Esophagus muscularis mucosa (tissue), 4 donors: ENCODE measurements at places on chromosomes 11 and 22. TPM values are rescaled to one million over a fixed set of nuclear protein-coding genes. Genes with fewer than 3 reads are reported as not detected.

DNA sequence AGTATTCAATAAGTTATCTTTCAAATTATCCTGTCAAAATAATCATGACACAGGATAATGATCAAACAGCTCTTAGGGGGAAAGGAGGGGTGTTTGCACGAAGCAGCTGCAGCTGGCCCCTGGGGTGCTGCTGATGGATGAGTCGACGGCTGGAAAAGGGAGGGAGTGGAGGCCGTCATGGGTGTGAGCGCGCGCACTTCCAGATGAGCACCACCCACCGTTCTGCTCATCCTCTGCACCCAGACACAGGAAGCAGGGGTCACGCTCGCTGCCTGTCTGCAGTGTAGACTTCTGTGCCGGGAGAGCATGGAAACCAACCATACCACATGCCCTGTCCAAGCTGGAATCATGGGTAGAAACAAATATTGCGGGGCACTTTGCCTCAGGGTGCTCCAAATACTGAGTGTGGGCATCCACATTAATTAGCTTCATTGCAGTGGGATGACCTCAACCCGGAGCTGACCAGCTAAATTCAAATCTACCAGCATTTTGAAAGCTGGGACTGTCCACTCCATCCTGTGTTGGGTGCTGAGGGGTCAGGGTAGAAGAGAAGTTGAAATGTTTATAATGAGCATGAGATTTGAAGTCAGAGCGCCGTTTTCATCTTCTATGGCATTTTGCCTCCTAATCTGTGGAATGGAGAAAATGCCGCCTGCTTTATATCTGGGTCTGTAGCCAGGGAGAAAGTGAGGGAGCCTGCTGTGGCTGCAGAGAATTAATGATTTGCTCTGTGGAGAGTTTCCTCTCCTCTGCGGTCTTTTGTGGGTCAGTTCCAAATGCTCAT, 802.4 kb downstream of the TBC1D22A start:
- peak; percentile 90 for DNase-seq

- DNase-seq: no peak
These were observed 67.1 kb downstream of the KIAA1671 start for GRCh38 chr22:25019427-25020184.

GRCh38 chr22:47613606-47614350, 851.3 kb downstream of the TBC1D22A start:
- no peak for DNase-seq

TMPRSS4 gene
- total RNA-seq: 0.26 TPM

- DNase-seq: no peak
These were observed 36.0 kb downstream of the PRCP start for GRCh38 chr11:82864268-82864667.

DNA sequence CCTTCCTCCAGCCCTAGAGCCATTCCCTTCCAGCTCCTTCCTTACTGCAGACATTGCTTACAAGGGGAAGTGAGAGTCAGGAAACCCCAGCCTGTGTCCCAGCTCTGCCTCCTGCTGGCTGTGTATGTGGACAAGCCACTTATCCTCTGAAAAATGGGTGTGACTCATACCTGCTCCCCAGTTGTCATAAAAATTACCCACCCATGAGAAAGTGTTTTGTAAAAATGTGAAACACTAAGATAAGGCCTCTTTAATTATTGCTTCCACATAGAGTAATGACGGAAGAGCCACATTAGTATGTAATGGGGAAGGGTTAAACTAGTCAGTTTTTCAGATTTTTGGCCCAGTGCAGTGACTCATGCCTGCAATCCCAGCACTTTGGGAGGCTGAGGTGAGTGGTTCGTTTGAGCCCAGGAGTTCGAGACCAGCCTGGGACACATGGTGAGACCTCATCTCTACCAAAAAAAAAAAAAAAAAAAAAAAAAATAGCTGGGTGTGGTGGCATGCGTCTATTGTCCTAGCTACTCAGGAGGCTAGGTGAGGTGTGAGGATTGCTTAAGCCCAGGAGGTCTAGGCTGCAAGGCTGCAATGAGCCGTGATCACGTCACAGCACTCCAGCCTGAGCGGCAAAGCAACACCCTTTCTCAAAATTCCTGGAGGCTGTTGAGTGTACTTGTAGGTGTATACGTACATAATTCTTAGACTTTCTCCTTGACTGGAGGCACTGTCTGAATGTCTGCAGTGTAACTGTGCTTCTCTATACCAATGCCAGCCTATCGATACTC, 84.9 kb downstream of the CTTN start:
- no peak for DNase-seq

GRCh38 chr11:42625757-42626665, 685.8 kb upstream of the API5 start:
- no peak for DNase-seq

GRCh38 chr11:74504100-74504691, 10.7 kb upstream of the LIPT2 start:
- no peak for DNase-seq

DNA sequence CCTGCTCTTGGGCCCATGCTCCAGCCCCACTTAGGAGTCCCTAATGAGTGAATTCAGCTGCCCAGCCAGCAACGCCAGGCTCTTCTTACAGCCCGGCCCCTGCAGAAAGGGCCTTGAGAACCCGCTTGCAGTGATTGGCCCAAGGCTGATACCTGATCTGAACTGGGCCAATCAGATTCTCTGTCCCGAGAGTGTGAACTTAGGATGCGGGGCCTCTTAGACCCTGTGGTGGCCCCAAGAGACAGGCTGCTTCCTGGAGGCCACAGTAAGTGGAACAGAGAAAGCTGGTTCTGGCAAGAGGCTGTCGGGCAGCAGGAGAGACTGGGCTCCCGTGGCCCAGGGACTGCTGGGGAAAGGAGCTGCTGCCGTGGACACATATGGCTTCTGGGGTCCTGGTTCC, 11.5 kb downstream of the VSTM5 start:
- DNase-seq: no peak

- DNase-seq: no peak
These were observed 42.1 kb upstream of the TPBGL start for GRCh38 chr11:75198278-75198973.

CABP4 gene
- 0.52 TPM for total RNA-seq

- DNase-seq: no peak
These were observed 530 bp downstream of the BBS1 start for GRCh38 chr11:66510990-66511339.

DNA sequence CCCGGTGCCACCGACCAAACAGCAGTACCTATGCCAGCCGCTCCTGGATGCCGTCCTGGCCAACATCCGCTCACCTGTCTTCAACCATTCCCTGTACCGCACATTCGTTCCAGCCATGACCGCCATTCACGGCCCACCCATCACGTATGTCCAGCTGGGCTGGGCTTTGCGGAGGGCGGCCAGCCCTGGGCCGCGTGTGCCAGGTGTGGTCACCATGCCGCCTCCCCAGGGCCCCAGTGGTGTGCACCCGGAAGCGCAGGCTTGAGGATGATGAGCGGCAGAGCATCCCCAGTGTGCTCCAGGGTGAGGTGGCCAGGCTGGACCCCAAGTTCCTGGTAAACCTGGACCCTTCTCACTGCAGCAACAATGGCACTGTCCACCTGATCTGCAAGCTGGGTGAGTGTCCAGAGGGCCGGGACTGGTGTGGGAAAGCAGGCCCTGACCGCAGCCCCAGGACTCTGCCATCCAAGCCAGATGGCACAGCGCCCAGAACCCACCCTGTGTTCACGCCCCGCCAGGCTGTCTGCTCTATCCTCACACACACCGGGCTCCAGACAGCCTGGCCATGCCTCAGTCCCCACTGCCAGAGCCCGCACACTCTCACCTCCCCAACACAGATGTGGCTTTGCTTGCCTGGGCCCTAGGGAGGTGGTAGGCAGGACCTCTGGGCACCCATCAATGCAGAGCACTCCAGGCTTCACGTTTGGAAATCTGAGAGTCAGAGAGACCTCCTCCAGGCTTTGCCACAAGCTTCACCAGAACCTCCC, 77.6 kb downstream of the MED15 start:
- no peak for DNase-seq

UBQLN3 gene
- not detected for total RNA-seq

GRCh38 chr11:117191680-117192400, 7.3 kb upstream of the TAGLN start:
- no peak for DNase-seq

DNA sequence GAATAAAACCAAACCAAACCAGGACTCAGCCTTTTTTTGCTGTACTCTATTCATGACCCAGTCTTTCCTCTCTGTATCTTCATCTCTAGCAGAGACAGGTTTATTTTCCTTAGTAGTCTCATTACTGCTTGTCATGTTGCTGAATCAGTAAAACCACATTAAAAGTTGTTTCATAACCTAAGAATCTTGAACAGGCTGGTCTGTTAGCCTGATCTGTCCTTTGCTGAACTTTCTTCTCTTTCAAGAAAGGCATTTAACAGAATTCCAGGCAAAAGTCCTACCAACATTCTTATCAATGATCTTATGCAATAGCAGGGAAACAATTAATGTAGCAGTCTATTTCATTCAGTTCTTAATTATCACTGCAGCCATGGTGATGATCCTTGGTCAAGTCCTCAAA, 197.7 kb downstream of the CASP12 start:
- DNase-seq: no peak

DNA sequence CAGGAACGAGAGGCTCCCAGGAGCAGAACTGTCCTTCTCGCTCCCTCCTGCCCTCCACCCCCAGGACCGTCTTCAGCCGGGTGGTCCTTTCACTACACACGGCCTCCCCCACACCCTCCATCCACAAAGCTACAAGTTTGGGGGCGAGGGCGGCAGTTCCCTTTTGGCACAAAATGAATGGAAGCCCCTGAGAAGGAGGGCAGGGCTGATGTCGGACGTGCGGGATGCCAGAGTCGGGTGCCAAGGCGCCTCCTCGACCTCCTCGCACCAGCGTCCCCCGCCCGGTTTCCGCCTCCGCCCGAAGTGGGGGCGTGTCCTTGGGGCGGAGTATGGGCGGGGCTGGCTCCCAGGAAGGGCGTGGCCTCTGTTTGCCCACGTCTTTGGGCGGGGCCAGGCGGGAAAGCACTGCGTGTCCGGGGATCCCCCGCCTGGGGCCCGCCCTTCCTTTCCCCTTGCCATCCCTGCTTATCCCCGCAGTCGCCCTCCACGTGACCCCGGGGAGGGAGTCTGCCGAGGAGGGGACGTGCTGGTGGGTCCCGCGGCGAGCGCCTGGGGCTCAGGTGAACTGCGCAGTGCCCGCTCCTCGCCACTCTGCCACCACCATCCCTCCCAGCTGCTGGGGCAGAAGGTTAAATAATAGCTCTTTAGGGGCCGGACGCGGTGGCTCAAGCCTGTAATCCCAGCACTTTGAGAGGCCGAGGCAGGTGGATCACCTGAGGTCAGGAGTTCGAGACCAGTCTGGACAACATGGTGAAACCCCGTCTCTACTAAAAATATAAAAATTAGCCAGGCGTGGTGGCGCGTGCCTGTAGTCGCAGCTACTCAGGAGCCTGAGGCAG, 937 bp upstream of the EFEMP2 start:
- peak; percentile 98 for DNase-seq

- no peak for DNase-seq
These were observed 12.1 kb downstream of the SPATA19 start for GRCh38 chr11:133832991-133833897.

GRCh38 chr11:116071241-116071640, 567.0 kb upstream of the CADM1 start:
- no peak for DNase-seq

DNA sequence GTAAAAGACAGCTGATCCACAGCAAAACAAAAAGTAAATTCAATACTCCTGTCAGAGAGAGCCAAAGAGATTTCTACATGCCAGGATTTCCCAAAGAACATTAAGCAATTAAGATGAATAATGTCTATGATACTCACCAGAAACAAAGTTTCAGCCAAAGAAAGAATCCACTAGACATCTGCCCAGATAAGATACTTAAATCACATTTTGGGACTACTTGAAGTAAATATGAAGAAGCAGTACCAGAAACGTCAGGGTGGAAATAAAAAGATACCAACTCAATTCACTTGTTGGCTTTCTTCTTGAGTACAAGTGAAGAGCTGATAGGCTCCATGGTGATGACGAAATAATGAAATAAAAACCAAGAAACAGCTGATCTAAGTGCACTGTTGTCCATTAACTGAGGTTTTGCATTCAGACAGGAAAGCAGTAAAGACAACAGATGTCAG, 31.6 kb upstream of the ARHGAP32 start:
- DNase-seq: no peak

- no peak for DNase-seq
These were observed 36.0 kb downstream of the FAM83F start for GRCh38 chr22:40030758-40031095.

OR52I1 gene
- not detected for total RNA-seq

GLYAT gene
- total RNA-seq: not detected

PNPLA3 gene
- total RNA-seq: 0.39 TPM

GRCh38 chr11:18969720-18970119, 30.5 kb upstream of the MRGPRX1 start:
- no peak for DNase-seq

GRCh38 chr11:132202621-132203020, 832.2 kb downstream of the NTM start:
- no peak for DNase-seq

CELSR1 gene
- total RNA-seq: 2.7 TPM

OR51I2 gene
- not detected for total RNA-seq

ACTN3 gene
- total RNA-seq: not detected

OR4C6 gene
- not detected for total RNA-seq

GRCh38 chr11:94544646-94545263, 1.0 kb downstream of the FUT4 start:
- no peak for DNase-seq

DNA sequence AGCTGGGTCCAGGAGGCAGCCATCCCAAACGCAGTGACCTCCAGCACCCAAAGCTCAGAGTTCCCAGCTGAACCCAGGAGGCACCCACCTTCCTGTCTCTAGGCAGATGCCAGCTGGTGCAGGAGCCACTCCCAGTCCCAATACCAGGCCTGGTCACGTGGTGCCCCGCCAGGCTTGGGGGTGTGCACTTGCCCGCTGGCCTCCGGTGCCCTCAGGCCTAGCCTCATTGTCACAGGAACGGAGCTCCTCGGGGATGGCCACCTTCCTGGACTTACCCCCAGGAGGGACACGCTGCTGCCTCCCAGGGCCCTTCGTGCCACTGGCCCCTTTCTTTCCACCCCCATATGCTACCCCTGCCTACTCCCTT, 4.6 kb downstream of the BID start:
- no peak for DNase-seq

DNA sequence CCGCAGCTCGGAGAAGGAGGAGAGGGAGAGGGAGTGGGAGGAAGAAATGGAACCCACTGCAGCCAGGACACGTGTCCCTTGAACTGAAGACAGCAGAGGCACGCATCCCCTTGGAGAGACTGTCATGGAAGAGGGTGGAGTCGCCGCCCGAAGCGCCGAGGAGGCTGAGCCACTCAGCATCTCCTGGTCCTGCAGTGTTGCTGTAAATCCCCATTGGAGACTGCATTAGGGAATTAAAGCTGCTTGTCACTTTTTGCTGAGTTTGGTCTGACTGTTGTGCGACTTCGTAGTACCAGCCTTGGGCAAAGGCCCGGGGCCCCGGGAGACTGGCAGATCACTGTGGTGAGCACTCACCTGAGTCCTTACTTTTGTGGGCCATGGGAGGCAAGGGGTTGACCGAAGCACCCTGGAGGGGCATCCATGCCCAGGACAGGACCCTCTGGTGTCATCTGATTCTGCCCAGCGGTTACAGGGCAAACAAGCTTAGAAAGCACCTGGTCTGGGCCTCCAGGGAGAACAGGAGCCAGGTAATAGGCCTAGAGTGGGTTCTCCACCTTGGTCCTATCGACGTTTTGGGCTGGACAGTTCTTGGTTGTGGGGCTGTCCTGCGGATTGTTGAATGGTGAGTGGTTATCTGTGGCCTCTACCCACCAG, 797 bp downstream of the VPREB1 start:
- DNase-seq: peak; percentile 75
